Stimulated activated CD8-positive, alpha-beta memory T cell treated with anti-CD3 and anti-CD28 coated beads, Interleukin-15, amount 100 ng/mL, for 48 hours (primary cell): ENCODE measurements at places on chromosomes 3 and 15.

DNA sequence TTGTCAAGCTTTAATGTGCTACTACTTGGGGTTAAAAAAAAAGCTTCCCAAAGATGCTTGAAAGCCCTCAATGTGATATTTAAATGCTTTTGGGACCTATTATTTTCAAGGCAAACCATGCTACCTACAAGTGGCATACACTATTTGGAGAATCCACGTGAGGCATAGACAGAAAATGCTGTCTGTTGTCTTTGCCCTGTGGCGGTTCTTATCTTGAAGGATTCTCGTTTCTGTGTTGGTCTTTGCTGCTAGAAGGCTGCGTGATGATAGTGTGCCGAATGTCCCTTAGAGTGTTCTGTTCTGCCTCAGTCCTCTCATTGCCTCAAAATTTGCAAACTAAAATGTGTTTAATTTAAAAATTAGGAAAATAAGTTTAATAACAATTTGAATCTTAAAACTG lies 356.2 kb upstream of the RARB start:
- DNase-seq = no peak

- DNase-seq = no peak
Measured at GRCh38 chr15:74272812-74273211, 36.7 kb downstream of the CCDC33 start.

GRCh38 chr3:189646853-189647542 lies 15.8 kb downstream of the TP63 start:
- DNase-seq = no peak

- no peak for DNase-seq
Measured at GRCh38 chr3:78041486-78041885, 1001.6 kb downstream of the ROBO2 start.

- no peak for DNase-seq
Measured at GRCh38 chr3:36512555-36512954, 132.3 kb downstream of the STAC start.

- DNase-seq = no peak
Measured at GRCh38 chr3:67192466-67192865, 194.4 kb downstream of the KBTBD8 start.

DNA sequence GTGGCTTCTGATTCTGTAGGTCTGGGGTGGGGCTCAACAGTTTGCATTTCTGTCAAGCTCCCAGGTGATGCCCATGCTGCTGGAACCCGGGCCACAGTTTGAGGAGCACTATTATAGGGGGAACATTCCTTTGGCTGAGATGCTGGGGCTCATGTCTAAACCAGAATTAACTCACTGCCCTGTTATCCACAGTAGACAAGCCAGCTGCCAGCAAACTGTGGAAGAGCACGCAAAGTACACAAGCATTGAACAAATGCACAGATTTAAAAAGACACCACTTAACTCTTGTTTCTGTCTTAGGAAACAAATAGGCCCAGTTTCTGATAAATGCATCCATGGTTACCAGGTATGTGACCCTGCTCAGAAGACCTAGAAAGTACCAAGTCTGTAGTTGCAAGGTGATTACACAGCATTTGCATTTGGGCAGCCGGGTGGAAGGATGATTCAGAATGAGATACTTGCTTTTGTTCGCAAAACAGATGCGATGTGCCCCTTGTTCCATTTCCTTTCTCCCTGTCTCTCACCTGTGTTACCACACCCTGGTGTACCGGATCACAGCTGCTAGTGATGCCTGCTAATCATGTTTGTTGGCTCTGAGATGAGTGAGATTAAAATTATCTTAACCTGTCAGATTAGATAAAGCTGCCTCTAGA lies 12.4 kb downstream of the GYG1 start:
- no peak for DNase-seq
